ENCODE measurements at places on chromosomes 1 and 21.

DNA sequence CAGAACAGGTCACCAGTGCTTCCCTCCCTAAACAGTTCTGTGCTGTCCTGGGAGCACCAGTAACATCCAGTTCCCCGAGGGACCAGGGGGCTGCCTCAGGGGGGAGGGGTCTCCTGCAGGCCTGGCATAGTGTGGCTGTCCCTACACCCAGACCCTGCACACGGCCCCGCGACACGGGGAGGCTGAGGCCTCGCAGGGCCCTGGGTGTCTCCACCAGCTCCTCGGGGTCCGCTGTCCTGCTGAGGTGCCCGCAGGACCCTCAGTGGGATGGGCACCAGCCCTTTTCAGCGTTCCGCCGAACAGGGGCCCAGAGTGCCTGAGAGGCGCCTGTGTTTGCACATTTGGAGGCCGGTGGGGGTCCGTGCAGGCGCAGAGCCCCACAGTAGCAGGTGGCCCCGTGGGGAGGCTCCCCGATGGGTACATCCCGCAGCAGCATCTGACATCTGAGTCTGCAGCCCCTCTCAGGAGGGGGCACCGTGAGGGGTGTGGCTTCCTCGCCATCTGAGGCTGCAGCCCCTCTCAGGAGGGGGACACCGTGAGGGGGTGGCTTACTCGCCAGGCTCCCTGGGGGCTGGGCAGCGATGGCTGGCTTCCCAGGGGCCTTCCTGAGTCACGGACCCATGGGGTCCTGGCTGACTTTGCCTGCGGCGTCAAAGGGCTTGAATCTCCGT lies 18.5 kb upstream of the C1orf159 start:
- no peak for DNase-seq

- no peak for DNase-seq
These were observed 44.8 kb downstream of the PCNT start for GRCh38 chr21:46368533-46369285.

DNA sequence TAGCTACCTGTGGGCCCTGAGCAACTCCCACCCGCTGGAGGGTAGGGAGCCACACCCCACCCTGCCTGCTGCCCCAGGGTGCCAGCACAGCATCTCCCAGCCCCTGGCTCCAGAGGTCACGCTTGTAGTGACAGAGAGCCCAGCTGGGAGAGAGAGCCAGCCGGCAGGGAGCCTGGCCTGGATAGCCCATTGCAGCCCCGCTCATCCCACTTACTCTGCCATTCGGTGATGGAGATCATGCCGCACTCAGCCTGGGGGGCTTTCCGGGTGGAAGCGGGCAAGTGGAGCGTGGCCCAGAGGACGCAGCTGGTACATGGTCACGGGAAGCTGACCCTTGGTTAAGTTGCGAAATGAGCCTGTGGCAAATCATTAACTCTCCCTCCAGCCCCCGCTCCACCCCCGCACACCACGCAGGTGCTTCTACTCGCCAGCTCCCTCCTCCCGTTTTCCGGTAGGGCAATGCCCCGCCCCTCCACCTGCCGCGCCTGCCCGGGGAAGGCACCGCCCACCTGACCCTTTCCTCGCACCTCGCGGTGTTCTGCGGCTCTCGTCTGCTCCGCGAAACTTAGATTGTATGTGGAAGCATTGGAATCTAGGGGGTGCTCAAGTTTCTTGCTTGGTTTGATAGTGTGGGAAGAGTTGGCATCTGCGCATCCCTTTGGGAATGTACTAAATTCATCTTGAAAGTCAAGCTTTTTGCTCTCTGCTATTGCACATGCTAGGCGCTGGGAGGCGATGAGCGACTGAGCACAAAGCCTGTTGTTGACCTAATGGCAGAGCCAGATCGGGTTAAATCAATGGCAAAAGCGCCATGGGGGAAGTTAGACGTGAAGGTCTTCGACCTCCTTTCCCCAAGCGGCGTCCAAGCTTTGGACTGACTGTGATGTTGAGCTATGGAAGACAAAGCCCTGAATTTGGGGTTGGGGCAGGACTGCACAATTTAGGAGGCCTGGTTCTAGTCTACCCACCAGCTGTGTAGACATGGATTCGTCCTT lies at the start of gene GOLT1A:
Gene GOLT1A (minus strand): TSS at position 321 of the 995 bp plus-strand sequence. CDS start 82 bp downstream, at position 239.
- DNase-seq: peak; percentile 84

DNA sequence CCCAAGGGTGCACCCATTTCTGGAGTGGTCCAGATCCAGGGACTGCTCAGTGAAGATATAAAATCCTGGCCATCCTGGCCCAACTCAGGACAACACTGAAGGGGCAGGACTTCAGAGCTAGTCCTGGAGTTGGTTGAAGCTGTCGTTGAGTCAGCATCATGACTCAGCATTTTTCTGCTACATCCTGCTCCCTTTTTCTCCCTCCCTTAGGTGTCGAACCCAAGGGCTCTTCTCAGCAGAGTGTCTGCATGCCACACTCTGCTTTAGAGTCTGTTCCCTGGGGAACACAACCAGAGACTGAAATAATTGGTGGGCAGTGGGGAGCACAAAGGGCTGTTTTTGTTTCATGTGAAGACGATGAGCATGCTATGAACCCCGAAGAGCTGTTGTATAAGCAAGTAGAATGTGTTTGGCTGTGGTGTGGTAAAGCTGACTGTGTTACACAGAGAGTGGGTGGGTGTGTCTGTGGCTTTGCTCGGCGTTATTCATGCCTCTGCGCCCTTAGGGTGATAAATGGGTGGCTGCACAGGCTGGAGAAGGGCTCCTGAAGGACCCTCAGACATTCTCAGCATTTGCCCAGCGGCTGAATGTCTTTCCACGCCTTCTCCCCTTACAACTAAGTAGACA lies 167.2 kb downstream of the CYYR1 start:
- DNase-seq: peak; percentile 84

- no peak for DNase-seq
These were observed 116.6 kb downstream of the HS2ST1 start for GRCh38 chr1:87030740-87031690.

DNA sequence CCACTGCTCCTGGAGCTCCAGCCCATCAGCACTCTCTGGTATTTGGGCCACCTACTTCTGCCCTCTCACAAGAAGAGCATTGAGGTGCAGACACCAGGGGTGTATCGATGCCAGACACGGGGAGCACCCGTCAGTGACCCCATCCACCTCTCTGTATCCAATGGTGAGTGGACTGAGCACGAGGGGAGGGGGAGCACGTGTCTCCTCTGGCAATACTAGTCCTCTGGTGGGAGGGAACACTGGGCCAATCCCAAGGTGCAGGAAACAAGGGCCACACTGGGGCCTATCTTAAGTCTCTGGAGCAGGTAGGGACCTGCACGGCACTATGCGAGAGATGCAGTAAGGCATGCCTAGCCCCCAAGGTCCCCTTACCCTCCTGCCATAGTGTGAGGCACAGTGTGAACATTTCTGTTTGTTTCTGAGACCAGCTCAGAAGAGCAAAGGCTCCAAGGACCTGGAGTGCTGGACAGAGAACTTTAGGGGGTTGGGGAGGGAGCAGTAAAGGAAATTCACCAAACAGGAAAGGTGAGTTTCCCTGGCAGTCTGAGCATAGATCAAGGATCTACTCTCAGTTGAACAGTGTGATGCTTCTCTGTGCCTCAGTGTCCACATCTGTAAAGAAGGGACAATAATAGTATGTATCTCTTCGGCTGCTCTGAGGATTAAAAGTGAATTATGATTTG lies 2.3 kb downstream of the FCRLB start:
- no peak for DNase-seq

DNA sequence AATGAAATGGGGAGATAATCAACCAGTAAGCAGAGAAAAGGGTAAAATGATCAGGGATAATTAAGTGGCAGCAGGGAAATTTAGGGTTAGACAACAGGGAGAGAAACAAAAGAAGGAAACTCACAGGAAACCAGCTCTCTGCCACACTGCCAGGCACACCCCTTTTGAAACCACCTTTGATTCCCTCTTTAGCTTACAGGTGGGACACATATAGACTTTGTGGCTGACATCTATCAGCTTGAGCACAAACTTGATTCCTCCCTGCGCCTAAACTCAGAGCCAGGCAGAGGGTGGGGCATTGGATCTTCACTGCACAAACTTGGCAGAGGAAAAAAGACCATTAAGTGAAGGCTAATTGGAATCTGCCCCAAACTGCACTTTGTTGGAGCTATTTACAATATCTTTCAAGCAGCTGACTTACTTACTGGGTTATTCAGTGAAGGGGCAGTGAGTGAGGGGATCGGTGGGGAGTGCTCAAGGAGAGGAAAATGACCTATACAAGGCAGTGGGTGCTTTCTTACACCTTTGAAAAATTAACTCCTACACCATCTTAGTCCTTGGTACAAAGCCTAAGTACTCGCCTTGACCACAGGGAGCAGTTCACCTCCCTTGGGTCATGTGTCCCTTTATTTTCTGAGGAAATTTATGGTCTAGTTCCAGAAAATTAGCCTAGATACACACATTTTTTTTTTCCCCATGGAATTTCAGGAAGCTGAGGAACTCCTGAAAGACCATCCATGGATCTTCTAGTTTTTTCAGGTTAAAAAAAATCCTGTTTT lies 60.2 kb downstream of the PBX1 start:
- no peak for DNase-seq

- DNase-seq: peak; percentile 89
These were observed 47.1 kb upstream of the IRF2BP2 start for GRCh38 chr1:234656944-234657654.

DNA sequence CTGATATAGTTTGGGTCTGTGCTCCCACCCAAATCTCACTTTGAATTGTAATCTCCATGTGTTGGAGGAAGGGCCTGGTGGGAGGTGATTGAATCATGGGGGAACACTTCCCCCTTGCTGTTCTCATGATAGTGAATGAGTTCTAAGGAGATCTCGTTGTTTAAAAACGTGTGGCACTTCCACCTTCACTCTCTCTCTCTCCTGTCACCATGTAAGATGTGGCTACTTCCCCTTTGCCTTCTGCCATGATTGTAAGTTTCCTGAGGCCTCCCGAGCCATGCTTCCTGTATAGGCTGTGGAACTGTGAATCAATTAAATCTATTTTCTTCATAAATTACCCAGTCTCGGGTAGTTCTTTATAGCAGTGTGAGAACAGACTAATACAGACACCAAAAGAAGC lies 40.4 kb downstream of the FRRS1 start:
- DNase-seq: no peak

GRCh38 chr1:69639159-69639558 lies 71.4 kb downstream of the LRRC7 start:
- DNase-seq: no peak

DNA sequence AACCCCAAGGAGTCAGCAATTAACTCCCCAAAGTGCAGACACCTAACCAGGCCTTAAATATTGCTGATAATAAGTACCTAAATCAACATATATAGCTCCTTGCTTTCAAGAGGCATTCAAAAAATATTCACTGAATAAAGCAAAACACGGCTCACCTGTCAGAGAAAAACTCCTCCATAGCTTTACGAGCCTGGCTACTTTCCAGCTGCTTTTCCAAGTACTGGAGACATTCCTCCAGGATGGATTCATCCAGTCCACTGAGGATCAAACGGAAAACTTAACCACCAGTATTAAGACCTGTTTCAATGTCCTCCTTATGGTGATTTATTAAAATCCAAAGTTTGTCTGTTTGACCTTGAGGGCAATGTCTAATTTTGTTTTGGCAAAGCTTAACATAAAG lies 44.6 kb downstream of the UBR4 start:
- DNase-seq: peak; percentile 11

DNA sequence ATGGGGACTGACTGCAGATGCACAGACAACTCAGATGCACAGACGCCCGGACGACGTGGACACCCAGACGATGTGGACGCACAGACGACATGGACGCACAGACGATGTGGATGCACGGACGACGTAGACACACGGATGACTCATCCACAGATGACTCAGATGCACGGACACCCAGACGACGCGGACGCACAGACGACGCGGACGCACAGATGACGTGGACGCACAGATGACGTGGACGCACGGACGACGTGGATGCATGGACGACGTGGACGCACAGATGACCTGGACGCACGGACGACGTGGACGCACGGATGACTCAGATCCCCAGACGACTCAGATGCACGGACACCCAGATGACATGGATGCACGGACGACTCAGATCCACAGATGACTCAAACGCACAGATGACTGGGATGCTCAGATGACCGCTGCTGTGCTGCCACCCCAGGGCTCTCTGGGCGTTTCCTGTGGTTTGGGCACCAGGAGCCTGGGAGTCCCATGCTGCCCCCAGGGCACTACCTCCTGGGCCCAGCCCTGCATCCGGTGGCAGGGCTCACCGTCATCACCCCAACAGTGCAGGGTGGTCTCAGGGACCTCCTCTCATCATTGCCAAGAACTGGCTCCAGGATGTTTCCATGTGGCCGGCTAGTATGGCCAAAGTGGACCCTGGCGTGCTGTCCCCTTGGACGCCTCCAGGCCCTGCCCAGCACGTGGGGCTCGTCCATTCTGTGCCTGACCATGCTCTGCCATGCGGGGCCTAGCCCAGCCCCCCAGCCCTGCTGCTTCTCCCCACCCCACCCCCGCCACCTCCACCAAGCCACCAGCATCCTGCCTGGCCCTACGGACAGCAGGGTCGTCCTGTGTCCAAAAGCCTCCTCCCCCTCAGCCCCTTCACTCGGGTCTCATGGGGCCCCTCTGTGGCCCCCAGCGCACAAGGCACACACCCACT lies 14.0 kb downstream of the FAAP20 start:
- no peak for DNase-seq

GRCh38 chr21:34688145-34688544 lies 19.4 kb downstream of the CLIC6 start:
- DNase-seq: no peak

DNA sequence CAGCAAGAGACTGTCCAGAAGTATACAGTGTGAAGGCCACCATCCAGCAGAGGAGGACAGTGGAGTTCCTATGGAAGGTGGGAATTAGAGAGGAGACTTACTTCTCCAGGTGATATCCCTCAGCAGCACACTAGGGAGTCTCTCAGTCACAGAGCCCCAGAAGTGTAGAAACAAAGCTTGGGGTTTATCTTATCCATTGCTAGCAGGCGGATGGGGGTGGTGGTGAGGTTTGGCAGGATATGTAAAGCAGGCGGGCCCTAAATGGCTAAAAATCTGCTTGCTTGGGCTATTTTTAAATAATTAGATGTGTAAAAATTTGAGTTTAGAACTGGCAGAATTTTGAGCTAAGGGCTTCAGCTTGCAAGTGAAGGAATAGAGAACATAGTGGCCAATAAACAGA lies 50.1 kb upstream of the RGS18 start:
- no peak for DNase-seq

- no peak for DNase-seq
These were observed 21.9 kb upstream of the MNDA start for GRCh38 chr1:158809256-158809655.

GRCh38 chr1:21871943-21872342 lies 59.9 kb downstream of the LDLRAD2 start:
- no peak for DNase-seq

DNA sequence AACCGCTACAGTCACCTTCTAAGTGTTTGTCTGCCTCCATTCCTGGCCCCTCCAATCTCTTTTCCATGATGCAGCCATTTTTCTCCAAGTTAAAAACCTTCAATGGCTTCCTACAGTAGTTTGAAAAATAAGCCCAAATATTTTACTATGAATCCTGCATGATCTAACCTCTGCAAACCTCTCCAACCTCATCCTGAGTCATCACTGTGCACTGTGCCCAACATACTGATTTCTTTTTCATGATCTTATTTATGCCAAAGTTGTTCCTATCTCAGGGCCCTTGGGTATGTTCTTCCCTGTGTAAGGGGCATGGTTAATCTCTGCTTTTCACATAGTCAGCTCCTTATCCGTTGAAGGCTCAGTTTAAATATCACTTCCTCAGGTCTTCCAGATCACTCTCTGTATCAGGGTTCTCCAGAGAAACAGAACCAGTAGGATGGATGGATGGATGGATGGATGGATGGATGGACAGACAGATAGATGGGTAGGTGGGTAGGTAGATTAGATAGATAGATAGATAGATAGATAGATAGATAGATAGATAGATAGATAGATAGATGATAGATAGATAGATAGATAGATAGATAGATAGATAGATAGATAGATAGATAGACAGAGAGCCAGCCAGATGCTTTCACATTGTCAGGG lies 18.1 kb upstream of the PTPN14 start:
- DNase-seq: peak; percentile 63

Data from AG10803 (cell line).